Sigmoid colon (tissue), 7 donors: ENCODE measurements at places on chromosomes 1 and 21.

GRCh38 chr21:45269861-45270260 lies 17.8 kb downstream of the POFUT2 start:
- DNase-seq, result peak; percentile 55

GRCh38 chr1:235409042-235409820 lies 42.0 kb downstream of the TBCE start:
- no peak for DNase-seq

GRCh38 chr1:230341162-230341546 lies 85.0 kb downstream of the PGBD5 start:
- DNase-seq, result no peak

GRCh38 chr1:64320470-64320869 lies 117.0 kb downstream of the UBE2U start:
- no peak for DNase-seq

DNA sequence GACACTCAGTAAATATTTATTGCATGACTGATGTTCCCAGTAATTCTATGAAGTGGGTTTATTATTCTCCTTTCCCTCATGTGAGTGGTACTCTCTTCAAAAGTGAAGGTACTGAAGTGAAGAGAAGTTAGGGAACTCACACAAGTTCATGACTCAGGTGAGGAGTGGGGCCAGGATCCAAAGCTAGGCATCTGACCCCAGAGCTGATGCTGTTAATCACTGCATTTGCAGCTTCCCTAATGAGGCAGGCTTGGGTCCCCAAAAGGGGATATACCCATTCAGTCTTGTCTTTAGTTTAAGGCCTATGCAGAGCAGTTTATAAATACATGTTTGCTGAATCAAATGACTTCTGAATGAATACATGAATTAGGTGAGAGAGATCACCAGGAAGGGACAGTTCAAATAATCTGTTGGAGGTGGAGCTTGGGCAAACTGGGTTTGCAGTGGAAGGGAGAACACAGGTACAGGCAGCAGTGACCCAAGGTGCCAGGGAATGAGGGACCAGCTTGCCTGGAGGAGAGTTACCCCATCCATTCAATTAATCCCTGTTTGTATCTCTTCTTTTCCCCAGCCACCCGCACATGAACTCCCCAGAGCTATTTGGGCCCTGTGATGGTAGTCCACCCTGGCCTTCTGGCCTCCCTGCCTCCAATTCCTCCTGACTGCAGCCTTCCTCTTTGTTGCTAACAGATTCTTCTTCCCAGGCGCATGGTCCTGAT lies 2.0 kb downstream of the CD58 start:
- DNase-seq, result no peak

DNA sequence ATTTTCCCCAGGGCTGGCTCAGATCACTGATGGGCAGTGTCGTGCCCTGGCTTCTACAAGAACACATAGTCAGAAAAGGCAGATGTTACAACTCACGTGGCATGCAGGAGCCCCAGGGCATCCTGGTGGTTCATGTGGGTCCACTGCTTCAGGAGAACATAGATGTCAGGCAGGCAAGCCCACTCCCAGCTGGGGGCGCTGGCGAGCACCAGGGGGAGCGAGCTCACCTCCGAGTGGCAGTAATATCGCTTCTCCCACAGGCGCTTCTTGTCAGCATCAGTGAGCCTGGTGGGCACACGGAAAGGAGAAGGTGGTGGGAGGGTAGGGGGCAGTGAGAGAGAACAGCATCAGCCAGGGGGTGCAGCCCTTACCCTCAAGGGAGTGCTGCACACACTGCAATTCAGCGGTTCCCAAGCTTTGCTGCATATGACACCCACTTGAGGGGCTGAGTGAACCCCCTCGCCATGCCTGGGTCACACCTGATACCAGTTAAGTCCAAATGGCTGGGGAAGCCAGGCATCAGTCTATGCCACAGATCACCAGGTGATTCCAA lies 34.3 kb upstream of the PPP1R15B start:
- no peak for DNase-seq

DNA sequence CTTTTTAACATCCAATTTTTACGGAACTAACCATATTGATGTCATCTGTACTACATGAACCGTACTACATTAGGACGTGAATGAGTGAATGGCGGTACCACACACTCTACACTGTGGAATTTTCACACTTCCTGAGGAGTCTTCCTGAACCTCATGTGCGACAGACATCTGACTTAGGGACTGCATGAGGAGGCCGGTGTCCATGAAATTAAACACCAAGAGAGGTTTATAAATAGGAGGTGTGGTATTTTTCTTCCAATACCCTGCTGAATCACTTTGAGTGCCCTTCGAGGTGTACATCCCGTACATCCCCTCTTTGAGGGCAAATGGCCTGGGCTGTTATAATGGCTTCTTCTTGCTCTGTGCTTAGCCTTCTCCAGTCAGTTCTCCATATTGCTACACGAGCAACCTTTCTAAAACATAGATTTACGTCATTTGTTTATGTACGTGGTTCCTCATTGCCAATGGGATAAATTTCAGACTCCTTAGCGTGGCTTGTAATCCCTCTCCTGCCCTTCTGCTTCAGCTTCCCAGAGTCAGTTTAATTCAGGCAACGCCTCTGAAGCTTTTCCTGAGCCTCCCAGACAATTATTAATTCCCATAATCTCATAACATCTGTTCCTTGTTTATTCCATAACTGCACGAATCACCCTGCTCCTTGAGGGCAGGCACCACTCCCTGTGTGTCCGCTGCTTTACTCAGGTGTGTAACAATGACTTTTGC lies 9.4 kb downstream of the ST3GAL3 start:
- no peak for DNase-seq

- DNase-seq, result no peak
Measured at GRCh38 chr1:96634883-96635282, 86.7 kb upstream of the PTBP2 start.

GRCh38 chr1:205963352-205964155 lies 20.3 kb upstream of the SLC26A9 start:
- no peak for DNase-seq

- DNase-seq, result no peak
Measured at GRCh38 chr1:7232441-7233236, 447.4 kb downstream of the CAMTA1 start.

DNA sequence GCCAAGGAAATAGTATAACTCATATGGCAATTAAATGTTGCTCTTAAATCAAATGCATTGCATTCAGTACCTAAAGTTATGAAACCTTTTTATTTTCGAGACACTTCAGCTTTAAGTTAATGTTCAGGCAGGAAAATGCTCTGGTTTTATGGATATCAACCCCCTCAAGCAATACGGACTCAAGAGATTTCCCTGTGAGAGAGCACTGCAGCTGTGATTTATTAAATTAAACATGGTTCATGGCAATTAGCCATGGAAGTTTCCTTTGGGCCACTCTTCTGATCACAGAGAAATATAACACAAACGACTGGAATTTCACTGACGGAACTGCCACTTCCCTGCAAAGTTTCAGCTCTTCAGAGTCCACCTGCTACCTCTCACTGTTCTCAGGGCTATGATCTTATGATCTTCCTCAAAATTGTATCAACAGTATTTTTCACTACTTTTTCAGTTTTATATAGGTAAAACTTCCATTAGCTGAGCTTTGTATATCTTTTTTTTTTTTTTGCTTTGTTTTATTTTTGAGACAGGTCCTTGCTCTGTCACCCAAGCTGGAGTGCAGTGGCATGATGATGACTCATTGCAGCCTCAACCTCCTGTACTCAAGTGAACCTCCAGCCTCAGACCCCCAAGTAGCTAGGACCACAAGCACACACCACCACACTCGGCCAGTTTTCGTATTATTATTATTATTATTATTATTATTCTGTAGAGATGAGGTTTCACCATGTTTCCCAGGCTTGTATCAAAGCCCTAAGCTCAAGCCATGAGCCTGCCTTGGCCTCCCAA lies 923.1 kb upstream of the TMPRSS15 start:
- no peak for DNase-seq

- peak; percentile 77 for DNase-seq
Measured at GRCh38 chr1:203133970-203134725, 6.6 kb downstream of the ADORA1 start.

- no peak for DNase-seq
Measured at GRCh38 chr1:60936163-60936562, 146.2 kb upstream of the NFIA start.

- DNase-seq, result no peak
Measured at GRCh38 chr1:76865696-76866286, 1.5 kb upstream of the ST6GALNAC5 start.

DNA sequence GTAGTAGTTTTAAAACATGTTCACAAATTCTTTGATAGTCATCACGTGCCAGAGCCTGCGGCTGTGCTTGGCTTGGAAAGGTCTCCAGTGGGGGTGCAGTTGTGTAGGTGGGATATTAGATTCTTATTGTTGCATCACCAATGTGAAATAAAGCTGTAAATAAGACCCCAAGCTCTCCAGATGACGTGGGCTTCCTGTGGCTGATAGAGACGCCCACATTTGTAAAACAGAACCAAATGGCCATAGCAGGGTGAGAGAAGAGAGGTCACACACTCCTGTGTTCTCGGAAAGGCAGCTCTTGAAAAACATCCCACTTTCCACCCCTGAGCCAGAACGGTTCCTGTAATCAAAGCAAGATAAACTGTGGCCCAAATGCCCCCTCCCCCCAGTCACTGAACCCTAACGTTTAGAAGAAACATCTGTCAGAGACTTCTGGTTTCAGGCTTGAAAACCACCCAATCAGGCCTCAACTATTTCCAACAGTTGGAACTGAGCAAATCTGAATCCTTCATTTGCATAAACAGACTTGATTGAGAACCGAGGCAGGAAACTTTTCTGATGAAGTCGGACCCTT lies 6.6 kb upstream of the NTPCR start:
- no peak for DNase-seq

- DNase-seq, result no peak
Measured at GRCh38 chr1:86733340-86733739, 29.0 kb downstream of the SH3GLB1 start.

GRCh38 chr1:174659823-174660222 lies 212.1 kb downstream of the GPR52 start:
- no peak for DNase-seq

- DNase-seq, result peak; percentile 82
Measured at GRCh38 chr1:8077120-8077573, 51.0 kb upstream of the ERRFI1 start.

DNA sequence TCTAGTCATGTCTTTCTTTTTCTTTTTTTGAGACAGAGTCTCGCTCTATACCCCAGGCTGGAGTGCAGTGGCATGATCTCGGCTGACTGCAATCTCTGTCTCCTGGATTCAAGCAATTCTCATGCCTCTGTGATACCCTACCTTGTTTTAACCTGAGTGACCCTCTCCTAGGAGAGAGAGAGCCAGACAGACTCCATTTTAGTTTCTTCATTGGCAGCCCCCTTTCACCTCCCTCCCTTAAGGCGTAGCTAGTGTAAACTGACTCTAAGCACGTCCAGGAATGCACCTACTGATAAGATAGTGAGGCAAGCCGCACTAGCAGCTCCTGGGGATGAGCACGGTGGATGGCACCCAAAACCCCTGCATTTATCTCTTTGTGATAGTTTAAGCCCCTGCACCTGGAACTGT lies 5.2 kb upstream of the PKNOX1 start:
- no peak for DNase-seq

GRCh38 chr21:26751305-26751704 lies 93.9 kb downstream of the ADAMTS1 start:
- no peak for DNase-seq

- no peak for DNase-seq
Measured at GRCh38 chr1:54989968-54990810, 8.5 kb upstream of the BSND start.

- no peak for DNase-seq
Measured at GRCh38 chr21:29228306-29228705, 70.4 kb upstream of the BACH1 start.

GRCh38 chr1:45198185-45198584 lies 8.2 kb downstream of the ZSWIM5 start:
- no peak for DNase-seq

DNA sequence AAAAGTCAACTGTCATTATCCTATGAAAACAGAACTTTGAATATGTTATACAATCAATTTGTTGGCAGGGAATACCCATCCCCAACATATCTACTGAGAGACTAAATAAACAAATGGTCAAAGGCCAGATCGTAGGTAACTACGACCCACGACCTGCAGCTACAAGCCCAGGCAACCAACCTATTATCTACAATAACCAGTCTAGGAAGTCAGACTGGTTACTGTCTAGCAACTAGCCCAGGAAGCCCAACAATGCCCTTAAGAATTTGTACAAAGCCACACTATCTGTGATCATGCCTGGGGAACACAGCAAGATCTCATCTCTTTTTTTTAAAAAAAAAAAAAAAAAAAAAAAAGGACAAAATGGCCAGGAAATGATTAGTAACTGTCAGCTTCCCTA lies 58.7 kb downstream of the SMYD3 start:
- DNase-seq, result no peak
